ENCODE measurements at places on chromosomes 7 and 10. TPM values are rescaled to one million over a fixed set of nuclear protein-coding genes. Genes with fewer than 3 reads are reported as not detected.

SUGCT gene
- total RNA-seq: 5.0 TPM

UTF1 gene
- total RNA-seq: not detected

ATOH7 gene
- not detected for total RNA-seq

MGAM2 gene
- not detected for total RNA-seq

NAMPT gene
- 193 TPM for total RNA-seq

SCART1 gene
- under 0.01 TPM for total RNA-seq

AKR1D1 gene
- total RNA-seq: not detected

CDK1 gene
- total RNA-seq: 51.2 TPM

OR9A2 gene
- total RNA-seq: not detected

All from myometrial cell (primary cell).